ENCODE measurements at places on chromosomes 4 and X.

DNA sequence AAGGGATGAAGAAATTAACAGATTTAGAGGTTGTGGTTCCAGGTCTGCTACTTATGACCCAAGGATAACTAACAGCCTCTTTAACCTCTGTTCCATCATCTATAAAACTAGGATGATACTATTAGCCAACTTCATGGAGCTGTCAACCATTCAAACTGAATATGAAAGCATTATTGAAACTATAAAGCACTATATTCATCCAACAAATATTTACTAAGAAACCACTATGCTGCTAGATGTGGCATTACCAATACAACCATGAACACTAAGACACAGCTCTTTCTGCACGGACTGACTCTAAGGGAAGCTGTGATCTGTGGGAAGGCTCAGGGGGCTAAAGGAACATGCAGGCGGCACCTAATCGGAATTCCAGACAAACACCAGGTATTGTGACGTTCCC, 66.0 kb downstream of the APBB2 start:
- no peak for DNase-seq

- DNase-seq: no peak
These were observed 39.9 kb downstream of the RELL1 start for GRCh38 chr4:37646247-37646646.

GRCh38 chr4:5869966-5870619, 22.8 kb downstream of the CRMP1 start:
- no peak for DNase-seq

DNA sequence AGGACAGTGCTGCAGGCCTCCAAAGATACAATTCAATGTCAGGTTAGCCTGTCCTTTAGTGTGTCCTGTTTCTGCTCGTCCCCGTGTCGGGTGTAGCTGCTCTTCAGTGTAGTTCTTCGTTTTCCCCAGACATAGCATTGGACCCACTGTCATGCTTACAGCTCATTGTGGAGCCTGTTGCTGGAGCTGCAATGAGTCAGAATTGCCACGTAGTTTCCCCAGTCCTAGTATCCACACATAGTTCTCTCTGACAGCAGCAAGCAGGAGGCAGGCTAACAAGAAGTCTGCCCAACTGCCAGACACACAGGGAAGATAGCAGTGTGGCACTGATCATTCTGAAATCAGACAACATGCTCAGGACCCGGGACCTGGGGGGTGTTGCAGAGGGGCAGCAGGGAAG, 49.2 kb downstream of the MOSPD2 start:
- DNase-seq: no peak

DNA sequence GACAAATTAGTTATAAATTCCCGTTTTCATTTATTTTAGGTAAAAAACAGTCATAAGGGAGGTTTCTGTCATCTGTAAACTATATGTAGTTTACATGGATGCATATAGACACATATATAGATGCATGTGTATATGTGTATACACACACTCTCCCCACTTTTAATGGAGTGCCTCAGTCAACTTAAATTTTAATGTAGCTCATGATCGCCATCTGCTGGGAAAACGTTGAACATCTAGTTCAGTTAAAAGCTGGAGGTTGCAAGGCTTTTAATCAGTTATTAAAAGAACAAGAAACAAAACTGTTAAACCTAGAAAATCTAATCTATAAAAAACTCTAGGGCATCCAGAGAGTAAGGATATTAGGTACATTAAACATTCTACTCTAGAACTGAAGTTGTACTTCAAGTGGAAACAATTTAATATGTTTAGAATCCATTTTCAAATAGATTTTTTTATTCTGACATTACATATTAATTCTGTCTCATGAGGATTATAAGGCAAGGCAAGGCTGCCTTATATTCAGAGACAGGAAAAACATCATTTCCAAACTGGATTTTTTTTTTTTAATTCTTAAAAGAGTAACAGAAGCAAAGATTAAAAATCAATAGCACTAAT, 122.6 kb downstream of the SHISA3 start:
- no peak for DNase-seq

DNA sequence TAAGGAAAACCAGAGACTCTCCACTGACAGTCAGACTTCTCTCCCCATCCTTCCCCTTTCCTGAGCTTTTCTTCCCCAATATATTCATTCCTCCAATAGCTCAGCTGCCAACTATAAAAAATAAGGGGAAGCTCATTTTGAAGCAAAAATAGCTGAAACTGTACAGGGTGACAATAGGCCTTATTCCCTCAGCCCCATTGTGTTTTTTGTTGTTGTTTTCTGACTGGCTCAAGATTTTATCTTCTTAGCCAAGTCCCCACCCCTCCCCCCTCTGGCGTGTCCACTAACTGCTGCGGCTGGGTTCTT, 26.2 kb downstream of the PRPS1 start:
- DNase-seq: no peak

DNA sequence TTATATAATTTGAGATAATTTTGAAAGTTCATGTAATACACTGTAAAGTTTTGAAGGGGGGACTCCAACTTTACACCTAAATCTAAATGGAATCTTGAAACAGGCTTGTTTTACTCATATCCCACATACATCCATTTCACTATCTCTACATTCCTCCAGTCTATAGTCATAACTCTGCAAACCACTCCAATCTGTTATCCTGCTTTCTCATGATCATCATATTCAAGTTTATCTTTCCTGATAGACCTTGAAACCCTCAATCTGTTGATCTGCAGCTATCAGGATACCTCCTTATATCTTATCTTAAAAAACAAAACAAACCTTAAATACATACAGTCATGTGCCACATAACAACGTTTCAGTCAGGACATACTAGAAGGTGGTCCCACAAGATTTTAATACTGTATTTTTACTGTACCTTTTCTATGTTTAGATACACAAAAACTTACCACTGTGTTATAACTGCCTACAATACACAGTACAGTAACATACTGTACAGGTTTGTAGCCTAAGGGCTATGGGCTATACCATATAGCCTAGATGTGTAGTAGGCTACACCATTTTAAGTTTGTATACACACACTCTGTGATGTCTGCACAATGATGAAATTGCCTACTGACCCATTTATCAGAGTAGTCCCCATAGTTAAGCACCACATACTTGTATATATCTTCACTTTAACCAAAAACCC, 14.0 kb downstream of the CHIC2 start:
- no peak for DNase-seq

GRCh38 chrX:115690511-115691216, 129.7 kb downstream of the PLS3 start:
- DNase-seq: peak; percentile 46

- no peak for DNase-seq
These were observed 44.5 kb upstream of the BTC start for GRCh38 chr4:74838746-74839370.

DNA sequence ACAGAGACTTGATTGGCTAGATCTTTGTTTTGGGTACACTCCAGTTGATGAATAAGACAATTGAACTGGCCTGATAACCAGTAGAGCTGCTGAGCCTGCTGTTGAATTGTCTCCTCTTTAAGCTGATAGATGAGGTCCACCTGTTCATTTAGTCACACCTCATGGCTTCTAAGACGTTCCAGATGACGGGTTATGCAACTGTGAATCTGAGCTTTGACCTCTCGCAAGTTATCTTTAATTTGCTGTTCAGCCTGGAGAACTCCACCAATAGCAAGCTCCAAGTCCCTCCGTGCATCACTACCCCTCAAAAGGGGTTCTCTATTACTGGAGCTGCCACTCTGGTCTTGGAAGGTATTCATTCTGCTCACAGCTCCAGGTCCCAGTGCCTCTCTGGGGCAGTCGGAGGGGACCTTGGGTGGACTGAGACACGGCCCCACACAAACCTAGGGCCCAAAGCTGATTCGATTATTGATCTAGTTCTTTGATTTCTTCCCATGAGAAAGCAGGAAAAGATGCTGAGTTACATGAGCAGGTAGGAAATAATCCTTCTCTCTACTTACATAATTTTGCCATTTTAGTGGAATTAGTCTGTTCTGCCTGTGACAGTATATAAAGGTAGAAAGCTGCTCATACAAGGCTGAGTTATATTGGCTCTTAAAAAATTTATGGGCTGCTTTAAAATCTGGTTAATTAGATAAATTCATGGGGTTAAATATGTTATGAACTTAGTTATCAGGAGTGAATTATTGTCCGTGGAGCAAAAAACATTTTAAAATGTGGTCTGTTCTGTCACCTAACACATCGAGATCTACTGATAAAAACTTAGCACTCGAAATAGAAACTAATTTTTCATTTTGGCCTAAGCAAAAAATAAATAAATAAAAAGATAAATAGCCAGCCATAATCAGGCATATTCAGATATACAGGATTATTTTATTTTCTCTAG, 6.8 kb downstream of the MMAA start:
- DNase-seq: no peak

DNA sequence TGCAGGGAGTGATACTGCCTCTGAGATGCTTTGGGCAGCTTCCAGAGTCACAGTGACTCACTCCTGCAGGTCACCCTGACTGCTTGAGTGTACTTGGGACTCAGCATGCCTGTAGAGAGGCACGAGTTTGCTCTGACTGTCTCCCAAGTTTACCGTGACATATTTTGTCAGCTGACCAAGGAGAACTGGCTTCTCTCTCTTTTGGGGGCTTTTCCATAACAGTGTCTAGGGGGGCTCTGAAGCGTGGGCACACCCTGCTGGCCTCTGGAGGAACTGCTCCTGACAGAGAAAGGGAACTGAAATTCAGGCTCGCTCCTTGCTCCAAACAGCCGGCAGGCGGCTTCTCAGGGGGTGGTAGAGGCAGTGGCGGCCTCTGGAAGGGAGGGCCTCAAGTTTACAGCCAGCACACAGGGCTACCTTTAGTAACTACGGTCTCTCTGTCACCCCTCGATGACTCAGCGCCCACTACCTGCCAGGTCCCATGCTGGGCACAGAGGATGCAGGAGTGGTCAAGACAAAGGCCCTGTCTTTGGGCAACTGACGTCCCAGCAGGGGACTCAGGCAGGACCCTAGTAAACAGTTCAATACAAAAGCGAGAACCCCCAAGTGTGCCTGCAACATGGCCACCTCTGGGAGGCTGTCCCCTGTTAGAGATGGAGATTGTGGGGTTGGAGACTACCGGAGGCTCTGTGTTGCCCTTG, 17.8 kb downstream of the ZNF185 start:
- DNase-seq: no peak

GRCh38 chr4:97279391-97279790, 863.9 kb downstream of the STPG2 start:
- no peak for DNase-seq

DNA sequence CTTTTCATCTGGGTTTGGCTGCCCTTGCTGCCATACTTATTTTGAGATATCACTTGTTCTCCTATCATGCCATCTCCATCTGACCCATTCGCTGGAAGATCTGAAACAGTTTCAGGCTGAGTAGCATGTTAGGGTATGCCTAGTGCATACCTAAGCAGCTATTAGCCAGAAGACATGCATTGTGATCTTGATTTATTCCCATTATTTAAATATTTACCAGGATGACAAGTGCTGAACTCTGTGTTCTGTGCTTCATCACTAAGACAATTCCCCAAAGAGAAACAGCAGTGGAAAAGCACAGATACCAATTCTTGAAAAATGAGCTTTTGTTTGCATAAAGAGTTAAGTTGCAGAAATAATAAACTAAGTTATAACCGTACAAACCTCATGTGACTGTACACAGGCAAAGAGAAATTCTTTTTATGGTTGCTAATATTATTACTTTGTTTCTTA, 271.0 kb upstream of the ARSJ start:
- no peak for DNase-seq

- DNase-seq: no peak
These were observed 1.8 kb downstream of the FTHL17 start for GRCh38 chrX:31070057-31070468.

- DNase-seq: no peak
These were observed 6.4 kb upstream of the DCUN1D4 start for GRCh38 chr4:51836549-51836948.

- no peak for DNase-seq
These were observed 134.3 kb downstream of the TEX11 start for GRCh38 chrX:70774223-70774622.

DNA sequence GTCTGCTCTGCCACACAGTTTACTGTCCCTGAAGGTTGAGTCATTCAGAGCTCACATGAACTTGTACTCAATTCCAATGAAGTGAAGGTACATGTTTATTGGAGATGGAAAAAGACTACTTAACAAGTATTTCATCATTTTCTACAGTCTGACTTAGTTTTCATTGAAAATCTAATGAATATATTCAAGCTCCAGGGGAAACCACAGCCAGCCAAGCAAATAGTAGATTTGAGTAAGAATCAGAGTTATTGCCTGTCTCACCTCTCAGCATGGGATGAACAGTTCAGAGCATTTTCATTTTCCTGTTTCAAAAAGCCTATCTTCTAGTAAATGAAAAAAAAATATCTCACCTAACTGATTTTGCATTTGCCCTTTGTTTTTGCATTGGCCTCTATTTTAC, 1249.4 kb upstream of the DIAPH2 start:
- no peak for DNase-seq

DNA sequence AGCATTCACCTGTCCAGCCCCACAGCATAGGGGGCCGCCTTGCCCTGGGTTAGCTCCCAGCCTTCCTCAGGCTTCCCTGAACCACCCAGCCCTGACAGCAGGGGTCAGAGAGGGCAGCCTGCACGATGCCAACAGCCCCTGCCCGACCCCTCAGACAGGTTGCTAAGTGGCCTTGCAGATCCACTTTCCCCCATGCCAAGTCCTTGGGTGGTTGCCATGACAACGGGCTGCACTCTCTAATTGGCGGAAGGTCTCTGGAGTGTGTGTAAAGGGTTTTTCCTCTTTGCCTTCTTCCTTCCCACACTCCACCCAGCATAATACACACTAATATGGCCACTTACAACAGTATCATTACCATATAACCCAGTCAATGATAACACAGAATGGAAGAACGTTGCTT, 99.6 kb upstream of the AFAP1 start:
- DNase-seq: peak; percentile 93

DNA sequence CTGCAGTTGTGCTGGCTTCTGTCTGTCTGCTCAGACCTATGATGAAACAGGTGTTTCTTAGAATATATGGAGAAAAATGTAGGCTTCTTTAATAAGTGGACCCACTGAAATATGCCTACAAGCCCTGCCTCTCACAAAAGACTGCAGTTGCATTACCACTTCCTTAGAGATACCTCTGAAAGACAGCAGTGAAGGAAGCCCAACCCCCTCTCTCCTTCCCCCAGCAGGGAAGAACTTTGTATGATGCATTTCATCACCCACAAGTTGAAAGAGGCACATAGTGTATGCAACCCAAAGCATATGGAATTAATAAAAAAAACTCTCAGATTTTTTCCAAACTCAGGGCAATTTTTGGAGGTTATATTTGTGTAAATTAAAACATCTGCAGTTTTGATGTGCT, 916.7 kb downstream of the TECRL start:
- no peak for DNase-seq

GRCh38 chrX:77502951-77503525, 55.8 kb downstream of the FGF16 start:
- DNase-seq: no peak

DNA sequence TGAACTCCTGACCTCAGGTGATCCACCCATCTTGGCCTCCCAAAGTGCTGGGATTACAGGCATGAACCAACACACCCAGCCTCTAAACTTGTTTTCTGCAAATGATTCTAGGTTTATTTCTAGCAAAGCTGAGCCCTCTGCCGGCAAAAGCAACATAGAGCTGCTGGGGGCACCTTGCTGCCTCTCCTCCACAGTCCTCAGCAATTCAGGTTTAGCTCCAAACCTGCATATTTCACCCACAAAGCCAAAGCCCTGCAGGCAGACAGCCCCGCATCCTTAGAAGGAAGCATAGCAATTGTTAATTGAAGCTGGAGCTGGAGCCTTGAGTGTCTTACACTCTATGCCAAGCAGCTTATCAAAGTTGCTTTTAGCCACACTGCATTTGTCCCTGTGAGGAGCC, 24.9 kb upstream of the OCIAD2 start:
- no peak for DNase-seq

GRCh38 chr4:72496119-72496518, 72.9 kb downstream of the ADAMTS3 start:
- no peak for DNase-seq

- DNase-seq: no peak
These were observed 428.9 kb upstream of the GNPDA2 start for GRCh38 chr4:45155081-45155777.

Data from NCI-H748 treated with DMSO at 0.1 percent for 48 hours (cell line).